ENCODE measurements at places on chromosomes 5 and 9.

- DNase-seq, result no peak
Measured at GRCh38 chr9:136455043-136456002, 15.7 kb upstream of the INPP5E start.

- DNase-seq, result no peak
Measured at GRCh38 chr5:158224253-158224652, 365.3 kb upstream of the CLINT1 start.

DNA sequence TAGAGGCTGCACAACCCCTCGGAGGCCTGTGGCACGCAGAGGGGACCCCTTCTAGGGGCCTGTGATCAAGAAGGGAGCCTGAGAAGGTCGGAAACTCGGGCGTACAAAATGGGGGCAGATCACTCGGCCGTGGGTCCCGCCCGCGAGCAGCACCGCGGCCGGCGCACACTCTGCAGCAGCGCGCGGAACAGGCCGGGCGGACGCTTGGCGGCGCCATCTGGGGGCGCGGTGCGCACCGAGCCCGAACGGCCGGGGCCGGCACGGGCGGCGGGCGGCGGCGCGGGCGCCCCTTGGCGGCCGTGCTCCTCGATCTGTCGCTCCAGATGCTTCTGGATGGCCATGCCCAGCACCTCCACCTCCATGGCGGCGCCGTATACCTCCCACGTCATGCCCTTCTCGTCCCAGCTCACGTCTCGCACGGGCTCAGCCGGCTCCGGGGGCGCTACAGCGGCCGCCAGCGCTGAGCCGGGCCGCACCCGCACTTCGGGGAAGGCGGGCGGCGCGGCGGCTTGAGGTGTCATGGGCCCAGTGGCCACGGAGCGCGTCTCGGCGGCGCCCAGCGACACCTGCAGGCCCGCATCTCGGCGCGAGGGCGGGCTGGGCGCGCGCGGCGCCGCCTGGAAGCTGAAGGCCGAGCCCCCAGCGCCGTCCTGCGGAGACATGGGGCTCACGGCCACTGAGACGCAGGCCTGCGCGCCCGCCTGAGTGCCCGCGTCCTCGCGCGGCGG lies 13.1 kb downstream of the GPRIN1 start:
- DNase-seq, result peak; percentile 37

GRCh38 chr9:133882849-133883755 lies 109.0 kb downstream of the VAV2 start:
- DNase-seq, result no peak

DNA sequence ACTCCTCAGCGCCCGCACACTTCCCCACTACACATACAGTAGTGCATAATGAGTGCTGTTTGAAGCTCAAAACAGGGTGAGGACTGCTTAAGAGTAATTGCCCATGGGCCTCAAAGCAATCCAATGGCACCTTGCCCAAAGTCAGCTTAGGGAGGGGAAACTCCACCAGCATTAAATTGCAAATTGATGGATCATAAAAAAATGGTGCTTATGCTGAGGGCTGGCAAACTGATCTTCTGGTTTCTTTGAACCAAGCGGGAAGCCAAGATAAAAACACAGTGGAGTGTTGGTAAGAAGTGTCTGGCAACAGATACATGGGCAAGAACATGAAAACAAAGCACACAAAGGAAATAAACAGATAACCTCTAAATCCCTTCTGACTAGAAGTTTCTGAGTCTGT lies 28.0 kb downstream of the TLE1 start:
- DNase-seq, result no peak

DNA sequence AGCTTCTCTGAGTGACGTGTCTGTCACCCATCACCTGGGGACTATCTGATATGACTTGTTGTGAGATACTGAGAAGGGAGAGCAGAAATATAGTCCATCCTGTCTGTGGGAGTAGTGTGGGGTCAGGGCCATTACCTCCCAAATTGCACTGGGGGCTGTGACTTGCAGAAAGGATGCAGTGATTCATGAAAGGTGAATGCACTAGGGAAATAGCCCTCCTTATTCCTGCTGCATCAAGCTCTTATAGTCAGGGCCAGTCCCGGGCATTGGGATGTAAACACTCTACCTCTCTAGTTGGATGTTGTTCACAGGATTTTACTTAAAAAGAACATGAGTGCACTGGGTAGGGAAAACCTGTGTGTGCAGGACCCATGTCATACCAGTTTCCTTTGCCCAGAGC lies 124.8 kb downstream of the STK32A start:
- no peak for DNase-seq

GRCh38 chr5:128123936-128124335 lies 40.4 kb downstream of the SLC12A2 start:
- DNase-seq, result no peak

- no peak for DNase-seq
Measured at GRCh38 chr9:122125509-122126330, 32.6 kb upstream of the TTLL11 start.

DNA sequence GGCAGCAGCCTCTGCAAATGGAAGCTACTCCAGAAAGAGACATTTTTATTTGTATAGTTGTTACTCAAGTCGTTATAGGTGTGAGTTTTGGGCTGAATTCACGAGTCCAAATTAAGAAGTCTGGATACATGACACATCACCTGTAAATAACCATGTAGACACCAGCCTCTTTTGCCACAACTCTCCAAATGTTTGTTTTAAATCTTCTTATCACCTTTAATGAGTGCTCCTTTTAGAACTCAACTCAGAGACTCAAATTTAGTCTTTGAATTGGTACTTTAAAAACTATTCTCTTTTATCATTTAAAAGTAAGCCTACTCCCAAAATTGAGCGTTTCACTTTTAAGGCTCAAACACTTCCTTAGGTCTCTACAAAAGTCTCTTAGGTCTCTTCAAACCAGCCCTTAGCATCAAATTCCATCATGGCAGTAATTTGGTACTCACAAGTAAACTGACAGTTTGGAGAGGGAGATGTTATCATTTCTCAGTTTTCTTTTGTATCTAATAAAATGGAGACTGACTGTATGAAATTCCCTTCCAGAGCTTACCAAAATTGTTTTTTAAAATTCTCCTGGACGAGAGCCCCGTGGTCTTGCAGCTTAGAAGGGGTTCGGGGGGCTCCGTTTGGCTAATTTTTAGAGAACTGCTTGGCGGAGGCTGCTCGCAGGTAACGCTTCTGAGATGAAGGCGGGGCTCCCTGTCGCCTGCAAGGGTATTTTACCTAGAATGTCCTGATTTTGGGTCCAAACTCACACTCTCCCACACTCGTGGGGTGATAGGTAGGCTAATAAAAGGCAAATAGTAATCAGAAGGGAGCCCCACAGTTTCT lies 194.6 kb downstream of the MEF2C start:
- DNase-seq, result no peak

DNA sequence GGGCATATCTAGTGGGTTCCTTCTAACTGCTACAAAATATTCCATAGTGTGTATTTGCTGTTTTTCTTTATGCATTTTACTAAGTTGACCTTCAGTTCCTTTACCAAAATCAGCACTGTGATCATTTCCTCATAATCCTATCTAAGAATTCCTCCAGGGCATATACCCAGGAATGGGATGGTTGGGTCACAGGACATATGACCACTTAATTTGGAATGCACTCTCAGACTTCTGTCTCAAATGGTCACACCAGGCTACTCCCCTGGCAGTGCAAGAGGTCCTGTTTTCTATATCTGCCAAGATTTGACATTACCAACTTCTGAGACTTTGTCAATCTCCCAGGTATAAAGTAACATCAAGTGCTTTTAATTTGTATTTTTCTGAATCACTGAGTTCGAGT lies 63.9 kb downstream of the ADAMTS12 start:
- DNase-seq, result no peak

DNA sequence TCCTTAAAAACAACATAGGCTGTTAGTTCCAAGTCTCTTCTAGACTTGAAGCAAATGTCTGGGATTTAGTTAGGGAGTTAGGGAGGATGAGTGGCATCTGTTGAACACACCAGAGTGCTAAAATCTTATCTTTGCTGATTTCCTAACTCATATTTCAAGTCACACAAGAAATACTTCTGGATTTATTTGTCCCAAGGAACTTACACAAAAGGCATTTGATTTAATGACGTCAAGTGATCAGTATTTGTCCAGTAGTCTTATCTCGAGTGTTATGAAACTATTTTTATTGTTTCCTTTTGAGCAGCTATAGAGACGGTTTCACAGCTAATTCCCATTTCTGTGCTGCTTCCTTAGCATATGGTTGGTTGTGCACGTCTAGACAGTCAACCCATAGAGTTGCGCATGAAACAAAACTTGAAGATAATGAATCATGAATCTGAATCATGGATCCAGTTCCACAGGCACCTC lies 140.5 kb upstream of the TUT7 start:
- peak; percentile 71 for DNase-seq

Data from choroid plexus epithelial cell (primary cell).